Naive thymus-derived CD8-positive, alpha-beta T cell (primary cell): ENCODE measurements at places on chromosomes 7 and 10.

GRCh38 chr10:50318129-50318528 is 66.8 kb upstream of the ASAH2 start:
- DNase-seq, result no peak

GRCh38 chr10:30730306-30730705 is 100.8 kb upstream of the LYZL2 start:
- no peak for DNase-seq

DNA sequence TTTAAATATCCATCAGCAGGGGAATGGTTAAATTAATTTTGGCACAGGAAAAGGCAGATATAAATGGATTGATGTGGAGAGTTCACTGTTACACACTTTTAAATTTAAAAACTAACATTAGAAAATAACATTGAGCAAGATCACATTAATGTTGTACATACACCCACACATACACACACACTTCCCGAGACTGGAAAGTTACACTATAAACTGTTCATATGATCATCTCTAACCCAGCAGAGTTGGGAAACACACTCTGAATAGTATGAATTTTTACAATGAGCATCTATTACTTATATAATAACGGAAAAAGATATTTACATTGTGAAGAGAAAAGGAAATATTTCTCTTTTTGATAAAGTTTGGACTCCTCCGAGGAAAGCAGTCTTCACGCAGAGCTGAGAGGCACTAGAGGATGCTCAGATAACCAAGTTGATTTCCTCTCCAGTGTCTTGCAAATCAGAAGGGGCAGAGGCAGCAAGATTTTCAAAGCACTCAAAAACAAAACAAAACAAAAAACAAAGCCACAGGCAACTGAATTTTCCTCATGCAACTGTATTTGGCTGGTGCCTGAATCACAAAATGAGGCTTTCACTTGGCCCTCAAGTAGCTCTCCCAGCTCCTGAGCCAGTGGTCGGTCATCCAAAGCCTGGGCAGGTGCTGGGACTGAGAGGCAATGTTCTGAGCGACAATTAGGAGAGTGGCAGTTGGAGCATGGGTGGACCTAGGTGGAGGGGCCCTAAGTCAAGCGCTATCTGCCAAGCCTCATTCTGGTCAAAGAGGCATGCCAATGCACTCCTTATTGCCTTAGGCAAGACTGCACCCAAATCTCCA is 10.5 kb upstream of the GATAD1 start:
- no peak for DNase-seq

DNA sequence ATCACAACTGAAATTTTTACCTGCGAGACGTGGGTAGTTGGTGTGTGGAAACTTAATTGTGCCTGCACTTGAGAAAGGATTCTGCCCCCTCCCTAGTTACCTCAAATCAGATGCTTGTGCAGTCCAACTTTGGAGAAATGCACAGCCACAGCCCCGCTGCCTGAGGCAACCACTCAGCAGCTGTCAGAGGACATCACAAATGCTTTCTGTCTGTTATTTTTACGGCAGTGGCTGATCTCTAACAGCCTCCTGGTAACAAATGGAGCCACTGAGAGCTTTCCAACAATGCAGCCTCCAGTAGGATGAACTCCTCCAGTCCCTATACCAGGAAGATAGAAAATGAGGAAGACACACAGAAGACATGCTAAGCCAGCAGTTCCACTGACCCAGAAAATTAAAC is 712.2 kb upstream of the GHITM start:
- DNase-seq, result no peak

GRCh38 chr10:34037499-34037898 is 703.0 kb upstream of the NRP1 start:
- no peak for DNase-seq

DNA sequence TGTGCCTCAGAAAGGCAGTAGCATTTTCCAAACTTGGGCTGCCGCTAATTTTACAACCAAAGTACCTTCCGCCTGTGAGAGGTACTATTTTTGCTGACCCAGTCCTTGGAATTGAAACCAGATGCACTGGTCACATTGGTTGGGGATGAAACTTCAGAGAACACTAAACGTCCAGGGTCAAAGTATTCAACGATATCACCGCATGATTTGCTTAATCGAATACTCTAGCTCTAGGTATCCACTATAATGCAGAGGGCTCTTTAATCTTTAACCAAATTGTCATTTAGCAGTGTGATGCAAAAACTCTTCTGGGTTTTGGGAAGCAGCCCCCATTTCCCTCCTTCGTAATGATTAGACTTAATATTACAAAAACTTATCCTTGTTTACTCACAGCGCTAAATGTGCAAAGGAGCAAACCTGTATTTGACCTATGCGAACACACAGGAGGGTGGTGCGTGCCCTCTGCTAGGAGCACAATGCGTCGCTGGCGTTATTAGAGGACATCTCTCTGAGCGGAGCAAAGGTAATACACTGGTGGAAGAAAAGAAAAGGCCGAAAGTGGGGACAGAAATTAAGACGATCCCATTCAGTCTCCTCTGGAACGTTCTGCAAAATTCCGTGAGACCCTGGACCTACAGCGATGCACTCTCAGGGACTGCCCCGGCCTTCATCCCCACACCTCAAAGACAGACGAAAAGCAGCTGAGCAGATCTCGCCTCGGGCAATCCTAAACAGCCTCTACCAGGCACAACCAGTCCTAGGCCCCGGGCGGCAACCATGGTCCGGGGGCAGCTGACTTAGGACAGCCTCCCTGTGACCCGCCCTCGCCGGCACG is 916 bp upstream of the EEPD1 start:
- DNase-seq, result no peak

- DNase-seq, result no peak
These were observed 739 bp downstream of the MYPN start for GRCh38 chr10:68110027-68110426.

GRCh38 chr10:110848106-110848505 is 23.6 kb upstream of the PDCD4 start:
- DNase-seq, result no peak

DNA sequence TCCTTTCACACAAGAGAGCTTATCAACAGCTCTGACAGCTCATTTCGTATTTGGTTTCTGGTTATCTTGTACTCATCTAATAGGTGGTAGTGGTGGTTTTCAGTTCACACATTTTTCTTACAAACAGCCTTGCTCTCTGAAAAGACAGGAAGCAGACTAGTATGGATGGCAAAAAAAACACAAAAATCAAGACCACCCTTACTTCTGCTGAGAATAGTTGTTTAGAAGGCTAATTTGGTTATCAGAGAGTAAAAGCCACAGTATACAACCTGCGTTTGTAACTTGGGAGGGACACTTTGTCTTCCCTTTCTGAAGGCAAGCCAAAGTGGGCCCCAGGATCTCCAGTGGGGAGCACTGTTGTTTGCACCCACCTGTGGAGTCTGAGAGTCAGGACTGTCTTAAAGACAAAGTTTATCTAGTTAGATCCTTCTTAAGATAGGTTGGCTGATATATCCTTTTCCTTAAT is 68.0 kb downstream of the PIP4K2A start:
- no peak for DNase-seq

DNA sequence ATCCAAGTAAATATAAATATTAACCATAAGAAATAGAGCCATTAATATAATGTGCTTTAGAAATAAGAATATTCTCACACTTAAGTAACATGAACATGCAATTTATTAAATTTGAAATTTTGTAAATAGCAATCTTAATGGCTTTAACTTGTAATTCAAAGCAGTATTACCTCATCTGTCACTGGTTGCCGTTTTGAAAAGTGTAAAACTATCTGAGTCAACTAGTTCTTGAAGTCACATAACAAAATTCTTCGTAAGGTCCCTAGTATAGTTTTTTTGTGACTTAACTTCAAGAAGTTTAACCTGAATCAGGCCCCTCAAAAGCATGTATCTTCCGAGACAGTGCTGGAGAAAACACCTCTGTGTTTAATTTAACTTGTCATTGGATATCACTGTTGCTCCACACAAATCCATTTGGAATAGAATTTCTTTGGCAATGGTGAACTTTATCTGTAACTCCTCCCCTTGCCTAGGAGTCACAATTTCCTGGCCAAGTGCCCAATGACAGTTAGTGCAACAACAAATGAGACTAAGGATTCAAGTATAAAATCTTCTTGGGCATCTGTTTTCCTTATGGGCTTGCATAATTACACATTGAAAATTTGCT is 47.1 kb downstream of the NT5C2 start:
- DNase-seq, result no peak

GRCh38 chr10:4663162-4663992 is 162.6 kb upstream of the AKR1E2 start:
- no peak for DNase-seq

DNA sequence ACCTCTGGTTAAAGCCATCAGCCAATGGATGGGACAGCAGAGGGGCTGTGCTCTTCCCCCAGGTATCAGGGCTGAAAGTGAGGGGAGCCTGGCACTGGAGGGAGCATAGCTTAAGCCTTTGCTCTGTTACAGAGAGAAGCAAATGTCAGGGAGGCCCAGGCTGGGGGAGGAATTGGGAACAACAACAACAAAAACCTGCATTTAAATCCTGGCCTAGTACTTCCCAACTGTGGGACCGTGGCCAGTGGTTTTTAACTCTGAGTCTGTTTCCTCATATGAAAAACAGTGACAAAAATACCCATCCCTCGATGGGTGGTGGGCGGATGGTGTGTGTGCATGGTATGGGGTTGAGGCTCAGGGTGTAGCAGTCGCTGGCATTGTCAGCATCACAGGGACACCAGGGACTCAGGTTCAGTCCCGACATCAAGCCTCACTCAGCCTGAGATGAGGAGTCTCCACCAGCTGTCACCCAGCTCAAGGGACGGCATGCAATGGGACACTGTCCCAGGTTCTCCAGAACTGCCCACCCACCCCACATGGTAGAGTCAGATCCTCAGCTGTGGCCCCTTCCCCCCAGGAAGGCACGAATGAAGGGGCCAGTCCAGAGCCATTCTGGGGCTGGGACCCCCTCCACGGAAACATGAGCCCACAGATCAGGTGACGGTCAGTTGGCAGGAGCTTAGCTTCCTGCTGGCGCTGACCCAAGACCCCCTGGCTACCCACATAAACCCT is 74.5 kb downstream of the AFAP1L2 start:
- no peak for DNase-seq

- no peak for DNase-seq
These were observed 53.8 kb upstream of the EGR2 start for GRCh38 chr10:62869958-62870357.

DNA sequence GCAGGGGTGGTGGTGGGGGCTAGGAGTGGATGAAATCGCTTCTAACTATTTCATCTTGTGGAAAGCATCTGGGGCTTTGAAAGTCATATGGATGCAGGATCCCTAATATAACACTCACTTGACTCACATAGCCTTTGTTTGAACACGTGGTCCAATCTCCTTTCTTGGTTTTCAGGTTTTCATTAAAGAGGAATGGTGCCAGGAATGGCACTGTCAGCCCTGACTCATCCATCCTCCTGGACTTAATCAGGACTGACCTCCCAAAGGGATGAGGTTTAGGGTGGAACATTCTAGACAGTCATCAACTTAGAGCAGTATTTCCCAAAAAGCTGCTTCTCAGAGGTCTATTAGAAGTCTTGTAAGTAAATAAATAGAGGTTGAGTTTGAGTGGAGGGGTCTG is 162.0 kb upstream of the PLXNA4 start:
- DNase-seq, result no peak

DNA sequence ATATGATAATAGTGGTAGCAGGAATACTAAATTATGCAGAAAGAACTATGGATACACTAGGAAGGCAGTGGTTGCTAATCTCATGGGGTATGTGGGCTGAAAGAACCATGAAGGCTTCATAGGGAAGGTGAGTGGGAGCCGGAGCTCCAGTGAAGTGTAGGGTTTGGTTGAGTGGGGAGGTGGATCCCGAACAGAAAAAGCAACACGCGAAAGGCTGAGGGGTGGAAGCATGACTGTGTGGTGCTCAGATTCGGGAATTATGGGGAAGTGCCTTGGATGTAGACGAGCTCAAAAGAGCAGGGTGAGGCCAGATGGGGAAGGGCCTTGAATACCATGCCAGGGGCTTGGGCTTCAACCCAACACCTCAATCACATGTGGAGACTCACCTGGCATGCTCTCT is 715.1 kb downstream of the TYW1 start:
- no peak for DNase-seq
